ENCODE measurements at places on chromosomes 13 and 19.

- no peak for DNase-seq
Observed at GRCh38 chr13:45042539-45042938, 53.2 kb downstream of the GPALPP1 start.

DNA sequence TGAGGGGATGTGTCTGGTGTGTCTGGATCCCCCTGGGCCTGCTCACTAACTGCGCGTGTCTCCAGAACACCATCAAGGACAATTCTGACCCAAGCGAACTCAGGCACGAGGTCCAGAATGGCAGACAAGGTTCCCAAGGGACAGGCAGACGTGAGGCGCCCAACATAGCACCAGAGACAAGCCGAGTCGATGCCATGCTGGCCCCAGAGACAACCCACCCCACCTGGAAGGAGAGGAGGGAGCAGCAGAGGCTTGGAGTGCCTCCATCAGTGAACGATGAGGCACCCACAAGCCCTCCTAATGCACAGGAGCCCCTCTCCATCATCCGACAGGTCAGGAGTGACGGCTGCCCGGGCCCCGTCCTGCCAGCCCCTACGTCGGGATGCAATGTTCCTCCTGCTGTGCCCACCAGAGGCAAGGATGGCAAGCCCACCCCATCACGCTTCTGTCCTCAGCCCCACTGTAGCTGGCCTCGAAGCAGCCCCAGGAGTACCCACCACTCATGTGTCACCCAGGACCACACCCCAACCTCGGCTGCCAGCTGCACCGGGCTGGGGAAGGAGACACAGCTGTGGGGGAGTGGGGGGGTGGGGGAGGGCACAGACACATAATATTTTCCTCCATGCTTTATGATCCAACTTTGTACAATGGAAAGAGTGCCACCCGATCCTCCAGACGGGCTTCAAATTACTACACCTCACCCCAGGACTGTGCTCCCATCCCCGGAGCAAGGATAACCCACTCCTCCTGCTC, 11.8 kb downstream of the AP3D1 start:
- DNase-seq: no peak

DNA sequence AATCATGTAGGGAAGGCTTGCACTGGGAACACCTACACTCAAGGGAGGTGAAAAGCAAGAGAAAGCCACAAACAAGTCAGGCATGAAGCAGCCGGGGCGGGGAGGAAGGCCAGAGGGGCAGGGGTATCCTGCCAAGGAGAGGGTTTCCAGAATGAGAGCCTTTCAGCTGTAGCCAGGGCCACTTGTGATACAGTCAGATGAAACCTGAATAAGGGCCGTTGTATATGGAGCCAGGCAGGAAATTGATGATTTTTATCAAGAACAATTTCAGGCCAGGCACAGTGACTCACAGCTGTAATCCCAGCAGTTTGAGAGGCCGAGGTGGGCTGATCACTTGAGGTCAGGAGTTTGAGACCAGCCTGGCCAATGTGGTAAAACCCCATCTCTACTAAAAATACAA, 4.4 kb downstream of the TRPM4 start:
- no peak for DNase-seq

GRCh38 chr19:10508707-10509106, 5.6 kb upstream of the KEAP1 start:
- DNase-seq: no peak

- DNase-seq: no peak
Observed at GRCh38 chr19:50191216-50191615, 12.2 kb upstream of the MYH14 start.

DNA sequence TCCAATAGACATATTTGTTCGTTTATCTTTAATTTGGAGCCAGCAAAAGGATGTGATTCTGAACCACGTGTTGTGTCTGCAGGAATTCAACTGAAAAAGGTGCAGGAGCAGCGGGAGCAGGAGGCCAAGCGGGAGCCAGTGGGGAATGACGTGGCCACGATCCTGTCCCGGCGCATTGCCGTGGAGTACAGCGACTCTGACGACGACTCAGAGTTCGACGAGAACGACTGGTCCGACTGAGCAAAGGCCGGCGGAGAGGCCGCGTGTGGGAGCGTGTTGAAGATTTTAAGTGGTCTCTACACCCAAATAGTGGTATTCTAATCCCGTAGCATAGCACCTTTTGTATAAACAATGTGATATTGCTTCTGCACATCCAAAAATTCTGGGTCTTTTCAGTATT, 75.0 kb downstream of the GPR12 start:
- DNase-seq: no peak

DNA sequence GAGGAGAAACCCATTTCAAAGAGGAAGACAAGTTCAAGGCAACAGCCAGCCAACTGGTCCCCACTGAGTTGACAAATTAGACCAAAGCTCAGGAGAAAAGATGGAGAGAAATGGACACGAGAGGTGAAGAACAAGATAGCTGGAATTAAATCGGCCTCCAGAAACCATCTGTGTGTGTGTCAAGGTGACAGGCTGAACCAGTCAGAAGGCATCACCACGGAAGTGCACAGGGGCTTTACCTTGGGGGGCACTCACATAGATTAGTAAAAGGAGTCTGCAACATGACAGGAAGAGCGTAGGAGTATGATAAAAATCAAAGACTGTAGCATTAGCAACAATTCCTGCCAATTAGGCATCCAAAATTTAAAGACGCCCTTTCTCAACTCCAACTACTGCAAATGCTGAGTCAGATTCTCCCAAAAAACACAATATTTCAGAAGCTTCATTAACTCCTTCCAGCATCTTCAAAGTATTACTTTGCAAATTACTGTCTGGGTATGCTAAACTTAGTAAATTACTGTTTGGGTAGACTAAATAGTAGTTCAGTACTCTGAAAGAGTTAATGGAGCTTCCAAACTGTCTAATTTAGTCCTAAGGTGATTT, 66.2 kb downstream of the FOXO1 start:
- DNase-seq: peak; percentile 28

- DNase-seq: no peak
Observed at GRCh38 chr19:7408251-7408650, 59.5 kb downstream of the ARHGEF18 start.

DNA sequence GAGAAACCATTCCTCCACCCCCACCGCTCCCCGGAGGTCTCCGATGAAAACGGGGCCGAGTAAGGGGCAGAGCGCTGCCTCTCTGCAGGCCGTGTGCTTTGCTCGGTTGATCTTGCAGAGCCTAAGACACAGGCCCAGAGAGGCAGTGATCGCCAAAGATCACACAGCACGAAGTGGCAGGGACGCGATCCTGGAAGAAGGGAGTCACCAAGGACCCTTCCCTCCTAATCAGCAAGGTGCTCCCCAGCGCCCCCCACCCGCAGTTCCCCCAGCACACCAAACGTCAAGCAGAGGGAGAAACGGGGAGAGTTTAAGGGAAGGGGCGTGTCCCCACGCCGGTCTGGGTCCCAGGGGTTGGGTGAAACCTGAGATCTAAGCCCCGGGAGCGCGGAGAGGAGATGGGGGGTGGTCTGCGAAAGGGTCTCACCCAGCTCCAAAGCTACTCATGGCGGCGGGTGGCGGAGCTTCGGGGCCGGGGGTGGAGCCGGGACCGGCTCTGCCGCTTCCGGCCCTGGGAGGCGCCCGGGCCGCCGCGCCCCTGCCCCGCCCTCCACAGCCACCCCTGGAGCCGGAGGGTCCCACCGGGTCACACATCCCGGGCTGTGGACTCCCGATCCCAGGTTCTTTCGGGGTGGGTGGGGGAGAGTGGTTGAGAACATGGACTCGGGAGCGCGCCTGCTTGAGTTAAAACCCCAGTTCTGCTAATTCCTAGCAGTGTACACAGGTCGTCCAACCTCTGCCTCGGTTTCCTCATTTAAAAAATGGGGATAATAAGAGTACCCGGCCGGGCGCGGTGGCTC, at the start of gene EML2:
TSS of gene EML2 (minus strand) at position 468 of the 800 bp plus-strand sequence. CDS start at position 447, 21 bp downstream.
- DNase-seq: peak; percentile 37

- DNase-seq: no peak
Observed at GRCh38 chr13:98892821-98893220, 85.0 kb downstream of the DOCK9 start.

DNA sequence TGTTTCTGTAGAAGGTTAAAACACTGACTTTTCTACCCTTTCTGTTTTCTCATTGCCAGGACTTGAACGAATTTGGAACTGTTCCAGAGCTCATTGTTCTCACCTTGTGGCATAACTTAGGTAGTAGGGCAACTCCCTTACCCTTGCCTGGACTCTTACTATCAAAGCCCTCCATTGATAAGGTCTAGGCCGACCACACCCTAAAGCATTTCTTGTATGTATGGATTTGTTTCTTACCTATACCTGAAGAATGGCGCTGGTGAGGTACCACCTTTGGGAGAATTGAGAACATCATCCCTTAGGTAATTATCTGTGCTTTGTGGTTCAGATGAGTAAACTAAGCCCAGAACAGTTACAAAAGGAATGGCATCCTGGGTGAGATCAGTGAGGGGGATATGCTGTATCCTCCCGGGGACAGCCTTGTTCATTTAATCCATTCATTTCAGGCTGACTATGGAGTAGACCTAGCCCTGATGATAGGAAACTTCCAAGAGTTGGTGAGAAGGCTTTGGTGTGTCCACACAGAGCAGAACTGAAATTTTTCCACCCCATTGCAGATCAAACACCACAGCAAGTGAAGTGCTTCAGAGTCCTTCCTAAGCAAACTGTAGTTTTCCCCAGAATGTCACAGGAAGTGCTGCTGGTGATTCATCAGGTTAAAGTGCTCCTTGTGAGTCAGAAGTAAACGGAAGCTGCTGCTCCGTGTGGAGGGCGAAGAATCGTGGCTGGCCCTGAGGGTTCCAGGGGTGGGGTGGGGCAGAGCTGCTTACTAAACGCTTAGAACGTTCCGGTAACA, 113.0 kb downstream of the TEX26 start:
- DNase-seq: peak; percentile 19
